ENCODE measurements at places on chromosomes 11 and 22. TPM values are rescaled to one million over a fixed set of nuclear protein-coding genes. Genes with fewer than 3 reads are reported as not detected.
A peak's percentile ranks its signal among the peaks of the same experiment; 100 is the strongest.

KCNJ1 gene
- not detected for total RNA-seq

- DNase-seq = no peak
Observed at GRCh38 chr11:78085972-78086371, 6.3 kb upstream of the NDUFC2 start.

OLFML1 gene
- total RNA-seq = 6.5 TPM

CHRNA10 gene
- 1.6 TPM for total RNA-seq

GRCh38 chr11:88100151-88100550 is 75.1 kb downstream of the RAB38 start:
- no peak for DNase-seq

DNA sequence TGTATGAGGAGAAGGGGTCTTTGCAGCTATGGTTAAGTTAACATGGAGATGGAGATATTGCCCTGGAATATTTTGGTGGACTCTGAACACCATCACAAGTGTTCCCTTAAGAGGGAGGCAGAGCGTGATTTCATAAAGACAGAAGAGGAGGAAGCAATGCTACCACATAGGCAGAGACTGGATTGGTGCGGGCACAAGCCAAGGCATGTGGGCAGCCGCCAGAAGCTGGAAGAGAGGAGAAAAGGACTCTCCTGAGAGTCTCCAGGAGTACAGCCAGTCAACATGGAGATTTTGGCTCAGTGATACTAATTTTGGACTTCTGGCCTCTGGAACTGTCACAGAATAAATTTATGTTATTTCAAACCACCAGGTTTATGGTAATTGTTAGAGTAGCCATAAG is 231.6 kb downstream of the OPCML start:
- no peak for DNase-seq

DNA sequence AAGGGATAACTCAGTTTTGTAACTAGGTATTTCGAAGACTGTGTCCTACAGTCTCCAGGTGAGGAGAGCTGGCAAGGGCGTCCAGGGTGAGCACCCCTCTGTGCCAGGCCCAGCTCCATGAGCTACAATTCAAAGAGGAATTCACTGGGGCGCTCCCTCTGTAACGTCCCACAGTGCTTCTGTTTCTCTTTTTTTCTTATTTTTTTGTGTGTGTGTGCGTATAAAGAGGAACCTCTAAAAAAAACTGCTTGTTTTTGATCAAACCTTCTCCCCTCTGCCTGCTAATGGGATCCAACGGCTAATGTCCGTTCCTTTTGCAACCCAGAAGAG is 17.1 kb downstream of the ASCC2 start:
- no peak for DNase-seq

CABP4 gene
- 0.75 TPM for total RNA-seq

OR9Q1 gene
- not detected for total RNA-seq

NUMA1 gene
- total RNA-seq = 75.0 TPM

DNA sequence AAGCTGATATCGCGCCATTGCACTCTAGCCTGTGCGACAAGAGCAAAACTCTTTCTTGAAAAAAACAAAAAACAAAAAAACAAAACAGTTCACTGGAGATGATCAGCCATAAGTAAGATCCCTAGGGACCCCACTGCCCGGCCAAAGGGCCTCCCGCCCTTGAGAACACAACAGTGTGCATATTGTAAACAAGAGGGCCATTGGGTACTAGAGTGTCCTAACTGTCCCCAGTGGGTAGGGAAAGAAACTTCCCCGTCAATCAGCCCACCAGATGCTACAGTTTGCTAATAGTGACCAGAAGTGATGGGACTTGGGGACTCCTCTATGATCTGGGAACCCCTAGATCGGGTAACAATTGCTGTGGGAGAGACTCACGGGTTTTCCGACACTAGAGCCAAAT is 3.7 kb upstream of the ACY3 start:
- no peak for DNase-seq

- DNase-seq = no peak
Observed at GRCh38 chr11:46554213-46555147, 39.3 kb downstream of the AMBRA1 start.

DNA sequence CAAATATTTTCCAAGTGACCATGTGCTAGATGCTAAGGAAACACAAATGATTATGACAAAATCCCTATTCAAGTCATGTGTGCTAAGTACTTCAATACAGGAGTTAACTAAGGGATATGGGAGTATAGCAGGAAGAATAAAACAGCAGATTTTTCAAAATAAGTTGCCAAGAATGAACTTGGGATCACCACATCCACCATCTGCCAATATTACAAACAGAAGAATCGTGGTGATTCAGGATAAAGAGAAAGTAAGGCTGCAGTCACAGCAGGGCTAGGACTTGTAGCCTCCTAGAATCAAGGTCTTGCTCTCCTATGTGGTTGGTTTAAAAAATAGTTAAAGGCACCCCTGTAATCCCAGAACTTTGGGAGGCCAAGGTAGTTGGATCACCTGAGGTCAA is 34.3 kb downstream of the MRTFA start:
- no peak for DNase-seq

DNA sequence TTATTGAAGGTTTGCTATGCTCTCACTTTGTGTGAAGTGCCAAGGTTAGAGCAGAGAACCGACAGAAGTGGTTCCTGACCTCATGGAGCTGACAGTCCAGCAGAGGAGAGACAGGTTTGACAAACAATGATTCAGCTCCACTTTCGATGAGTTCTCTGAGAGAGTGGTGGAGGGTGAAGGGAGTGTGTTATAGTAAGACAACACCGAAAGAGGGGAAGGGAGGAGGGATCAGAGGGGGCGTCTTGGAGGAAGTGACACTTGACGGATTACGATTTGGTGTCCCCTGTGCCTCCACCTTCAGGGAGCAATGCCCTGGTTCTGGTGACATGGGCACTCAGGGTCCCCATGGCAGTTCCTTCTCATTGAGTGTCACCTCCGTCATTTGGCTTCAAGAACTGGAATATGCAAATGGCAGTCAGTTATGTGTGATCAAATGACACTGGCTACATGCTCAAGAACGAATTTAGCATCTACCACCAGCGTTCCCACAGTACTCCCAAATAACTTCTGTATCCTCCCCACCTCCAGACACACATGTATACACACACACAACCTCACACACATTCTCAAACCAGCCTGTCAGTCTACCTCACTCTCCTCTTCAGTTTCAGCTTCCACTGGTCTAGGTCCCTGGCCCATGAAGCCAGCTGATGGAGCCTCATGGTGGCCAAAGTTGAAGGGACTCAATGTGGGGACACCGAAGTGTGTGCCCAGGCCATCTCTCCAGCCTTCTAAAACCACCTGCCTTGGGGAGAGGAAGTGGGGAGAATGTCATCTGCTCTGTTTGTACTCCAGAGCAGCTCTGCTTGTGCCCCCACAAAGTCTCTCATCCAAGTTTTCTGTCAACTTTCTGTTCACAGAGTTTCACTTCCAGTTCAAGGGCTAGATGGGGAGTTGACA is 31.4 kb upstream of the NUP160 start:
- no peak for DNase-seq

CTTN gene
- 156 TPM for total RNA-seq

RAG2 gene
- not detected for total RNA-seq

DNA sequence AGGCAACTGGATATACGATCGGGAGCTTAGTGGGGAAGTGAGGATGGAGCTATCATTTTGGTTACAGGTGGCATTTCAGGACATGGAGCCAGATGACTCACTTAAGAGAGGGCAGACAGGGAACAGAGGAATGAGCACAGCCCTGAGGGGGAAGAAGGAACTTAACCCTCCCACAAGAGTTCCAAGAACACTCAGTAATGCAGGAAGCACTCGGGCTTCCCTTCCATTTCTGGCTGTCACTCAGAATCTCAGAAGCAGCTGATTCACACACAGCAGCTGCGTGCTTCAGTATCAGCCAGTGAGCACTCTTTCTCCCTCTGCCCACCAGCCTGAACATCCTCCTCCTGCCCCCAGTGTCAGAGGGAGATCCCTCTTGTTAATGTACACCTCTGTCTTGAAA is 34.8 kb downstream of the EFCAB6 start:
- no peak for DNase-seq

DNA sequence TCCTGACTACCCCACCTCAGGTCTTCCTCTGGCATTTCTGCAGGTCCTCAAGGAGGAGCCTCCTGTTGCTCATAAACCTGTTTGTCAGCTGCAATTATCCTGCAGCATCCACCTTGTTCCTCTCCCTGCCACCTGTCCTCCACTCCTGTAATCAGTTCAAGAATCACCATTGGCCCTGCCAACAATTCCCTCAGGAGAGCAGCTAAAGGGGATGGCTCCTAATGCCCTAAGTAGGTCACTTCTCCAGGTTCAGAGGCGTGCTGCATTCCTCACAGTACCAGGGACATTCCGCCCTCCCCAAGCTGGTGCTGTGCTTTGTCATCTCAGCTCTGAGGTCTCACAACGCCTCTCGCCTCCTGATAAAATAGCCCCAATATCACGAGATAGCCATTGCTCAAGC is 2.1 kb downstream of the CLDN25 start:
- DNase-seq = no peak

DNA sequence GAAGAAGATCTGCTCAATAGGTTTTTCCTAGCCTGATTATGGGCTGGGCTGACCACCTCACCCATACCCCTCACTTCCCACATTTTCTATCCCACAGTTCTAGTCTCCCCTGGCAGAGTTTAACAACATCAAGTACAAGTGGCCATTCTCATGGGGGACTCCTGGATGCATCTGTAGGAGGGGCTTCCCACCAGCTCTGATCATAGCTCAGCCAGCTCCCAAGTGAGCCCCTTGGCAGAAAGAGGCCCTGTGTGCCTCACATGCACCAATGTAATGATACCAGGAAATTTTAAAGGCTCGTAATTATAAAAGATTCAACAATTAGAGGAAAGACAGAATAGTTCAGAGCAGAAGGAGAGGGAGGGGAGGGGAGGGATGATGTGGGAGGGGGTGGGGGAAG is 144.2 kb upstream of the SYT13 start:
- DNase-seq = no peak

- no peak for DNase-seq
Observed at GRCh38 chr11:115802641-115803040, 298.4 kb upstream of the CADM1 start.

MMP12 gene
- total RNA-seq = not detected

LIMK2 gene
- total RNA-seq = 8.5 TPM

TEF gene
- total RNA-seq = 20.7 TPM

- DNase-seq = no peak
Observed at GRCh38 chr22:24444251-24444650, 16.9 kb downstream of the ADORA2A start.

GRCh38 chr11:68893282-68893681 is 10.3 kb downstream of the MRPL21 start:
- DNase-seq = no peak

SDHD gene
- total RNA-seq = 255 TPM

CARD16 gene
- 8.4 TPM for total RNA-seq

- DNase-seq = no peak
Observed at GRCh38 chr22:18145676-18146388, 4.1 kb upstream of the USP18 start.

KCNJ11 gene
- 27.7 TPM for total RNA-seq

DNA sequence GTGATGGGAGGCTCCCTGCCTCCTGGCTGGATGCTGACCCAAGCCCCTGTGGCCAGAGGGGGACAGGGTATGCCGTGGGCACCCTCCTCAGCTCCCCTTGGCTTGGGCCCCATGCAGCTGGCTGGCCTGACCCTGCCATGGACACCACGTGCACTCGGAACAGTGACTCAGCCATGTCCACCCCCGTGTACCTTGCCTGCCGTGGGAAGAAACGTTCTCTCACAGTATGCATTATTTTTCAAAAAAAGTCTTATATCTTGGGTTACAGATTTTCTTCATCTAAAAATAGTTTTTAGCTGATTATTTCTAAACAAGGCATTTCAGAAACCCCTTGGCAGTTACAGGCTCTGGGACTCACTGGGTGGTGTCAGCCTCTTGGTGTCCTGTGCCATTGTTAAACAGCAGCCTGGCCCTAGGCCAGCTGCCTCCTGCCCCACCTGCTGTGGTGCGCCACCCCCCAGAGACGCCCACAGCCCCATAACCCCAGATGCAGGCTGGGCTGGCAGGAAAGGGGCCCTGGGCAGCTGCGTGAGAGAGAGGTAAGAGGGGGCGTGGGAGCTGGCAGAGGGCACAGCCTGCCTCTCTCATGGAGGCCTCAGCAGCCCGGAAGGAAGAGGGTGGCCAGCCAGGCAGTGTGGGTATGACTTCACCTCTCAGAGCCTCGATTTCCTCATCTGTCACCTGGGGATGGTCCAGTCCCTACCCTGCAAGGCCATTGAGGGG is 99.8 kb downstream of the MORC2 start:
- DNase-seq = peak; percentile 22

- peak; percentile 68 for DNase-seq
Observed at GRCh38 chr11:72037554-72038311, 39.0 kb downstream of the IL18BP start.

DNA sequence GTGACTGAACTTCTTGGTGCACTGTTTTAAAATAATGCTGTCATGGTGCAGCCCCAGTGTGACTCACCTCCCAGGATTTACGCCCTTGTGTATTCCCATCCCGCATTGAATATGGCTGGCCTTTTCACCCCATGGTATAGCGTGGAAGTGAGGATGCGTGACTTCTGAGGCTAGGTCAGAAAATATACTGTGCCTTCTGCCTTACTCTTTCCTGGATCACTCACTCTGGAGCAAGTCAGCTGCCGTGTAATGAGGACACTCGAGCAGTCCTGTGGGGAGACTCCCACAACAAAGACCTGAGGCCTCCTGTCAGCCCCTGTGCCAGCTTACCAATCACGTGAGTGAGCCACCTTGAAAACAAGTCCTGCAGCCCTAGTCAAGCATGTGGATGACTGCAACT is 471.9 kb upstream of the KIRREL3 start:
- no peak for DNase-seq

MAPK8IP1 gene
- 4.5 TPM for total RNA-seq

DDX25 gene
- not detected for total RNA-seq

GRCh38 chr11:10638316-10638925 is 55.1 kb downstream of the IRAG1 start:
- DNase-seq = no peak

CCDC34 gene
- 3.6 TPM for total RNA-seq

DNA sequence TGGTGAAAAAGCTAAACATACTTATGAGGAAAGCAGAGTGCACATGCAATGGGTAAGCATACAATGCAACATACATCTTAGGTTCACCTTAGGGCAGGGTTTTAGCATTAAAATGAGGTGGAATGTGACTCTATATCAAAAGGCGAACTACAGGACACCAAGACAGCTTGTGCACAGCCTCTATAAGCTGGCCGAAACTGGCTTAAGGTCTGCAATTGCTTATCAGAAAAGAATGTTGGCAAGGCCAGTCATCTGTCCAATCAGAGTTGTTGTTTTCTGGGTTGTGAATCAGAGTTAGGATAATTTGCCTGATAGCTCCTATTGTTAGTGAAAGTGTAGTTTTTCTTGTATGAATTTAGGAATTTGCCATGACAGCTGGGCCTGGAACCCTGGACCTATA is 76.5 kb downstream of the LRRC4C start:
- no peak for DNase-seq

DNA sequence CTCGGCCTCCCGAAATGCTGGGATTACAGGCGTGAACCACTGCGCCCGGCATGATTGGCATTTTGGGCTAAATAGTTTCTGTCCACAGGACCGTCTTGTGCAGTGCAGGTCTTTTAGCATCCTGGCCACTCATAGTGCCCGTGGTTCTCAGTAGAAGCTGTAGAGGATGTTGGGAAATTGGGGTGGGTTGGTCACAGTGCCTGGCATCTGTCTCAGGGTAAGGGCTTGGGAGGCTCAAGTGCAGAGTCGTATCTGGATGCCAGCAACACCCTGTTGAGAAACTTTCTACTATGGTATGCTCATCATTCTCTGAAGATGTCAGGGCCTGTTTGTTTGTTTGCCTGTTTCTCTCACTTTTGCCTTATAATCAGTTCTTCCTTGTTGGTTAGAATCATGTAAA is 21.9 kb downstream of the UBE2L3 start:
- DNase-seq = no peak

GRCh38 chr11:125263268-125263790 is 98.8 kb downstream of the PKNOX2 start:
- peak; percentile 85 for DNase-seq

- DNase-seq = no peak
Observed at GRCh38 chr11:113721462-113722066, 15.5 kb upstream of the TMPRSS5 start.
